ENCODE measurements at places on chromosomes 11 and 22.

- DNase-seq: no peak
Measured at GRCh38 chr11:44954051-44954906, 3.6 kb upstream of the TP53I11 start.

DNA sequence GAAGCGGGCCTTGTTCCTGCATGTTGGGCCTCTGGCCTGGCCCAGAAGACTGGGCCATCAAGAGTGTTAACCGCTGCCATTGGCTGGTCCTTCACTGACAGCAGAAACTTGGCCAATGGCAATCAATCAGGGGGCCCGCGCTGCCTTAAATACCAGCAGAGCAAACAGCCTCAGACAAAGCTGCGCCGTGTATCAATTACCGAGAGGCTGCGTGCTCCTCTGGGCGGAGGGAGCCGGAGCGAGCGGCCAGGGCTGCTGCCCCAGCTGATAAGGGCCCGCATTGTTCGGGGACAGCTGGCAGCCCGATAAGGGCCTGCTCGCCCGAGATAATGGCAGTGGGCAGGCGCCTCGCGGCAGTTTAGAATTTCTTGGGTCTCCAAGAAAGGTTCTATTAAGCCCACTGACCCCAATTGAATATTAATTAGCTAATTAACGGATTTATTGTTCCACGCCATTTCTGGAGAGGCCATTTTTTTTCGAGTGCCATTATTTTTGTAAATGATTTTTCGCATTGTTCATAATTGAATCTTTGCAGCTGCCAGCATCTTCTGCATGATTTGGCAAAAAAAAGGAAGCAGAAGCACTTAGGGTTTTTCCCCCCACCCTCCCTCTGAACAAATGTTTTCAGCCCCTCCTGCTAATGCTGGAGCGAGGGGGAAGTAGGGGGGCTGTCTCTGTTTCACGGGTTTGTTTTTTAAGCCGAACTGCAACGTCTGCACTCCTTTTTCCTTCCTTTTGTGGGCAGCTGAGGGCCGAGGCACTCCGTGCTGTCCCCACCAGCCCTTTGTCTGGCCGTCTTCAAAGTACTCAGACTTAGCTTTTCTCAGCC lies 37.6 kb upstream of the RIC3 start:
- no peak for DNase-seq

GRCh38 chr11:65083134-65083833 lies 556 bp downstream of the CDCA5 start:
- no peak for DNase-seq

GRCh38 chr11:11464555-11464954 lies 111.5 kb upstream of the CSNK2A3 start:
- no peak for DNase-seq

DNA sequence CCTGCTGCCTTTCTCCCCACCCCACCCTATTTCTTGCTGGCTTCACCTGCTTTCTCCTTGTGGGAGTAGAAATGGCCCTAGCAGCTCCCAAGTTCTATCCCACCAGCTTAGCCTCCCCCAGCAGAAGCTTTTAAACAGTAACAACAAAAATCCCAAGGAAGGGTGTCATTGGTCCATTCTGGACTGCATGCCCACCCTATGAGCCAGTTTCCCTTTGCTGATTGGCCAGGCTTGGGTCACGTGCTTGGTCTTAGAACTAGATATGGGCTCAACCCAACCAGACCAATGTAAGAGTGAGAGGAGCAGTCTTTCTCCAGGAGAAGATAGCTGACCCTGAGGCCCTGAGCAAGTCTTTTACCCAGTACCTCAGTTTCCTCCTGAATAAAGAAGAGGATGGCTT lies 2.3 kb downstream of the MTFP1 start:
- no peak for DNase-seq

GRCh38 chr22:16915701-16916100 lies 90.5 kb upstream of the XKR3 start:
- no peak for DNase-seq

DNA sequence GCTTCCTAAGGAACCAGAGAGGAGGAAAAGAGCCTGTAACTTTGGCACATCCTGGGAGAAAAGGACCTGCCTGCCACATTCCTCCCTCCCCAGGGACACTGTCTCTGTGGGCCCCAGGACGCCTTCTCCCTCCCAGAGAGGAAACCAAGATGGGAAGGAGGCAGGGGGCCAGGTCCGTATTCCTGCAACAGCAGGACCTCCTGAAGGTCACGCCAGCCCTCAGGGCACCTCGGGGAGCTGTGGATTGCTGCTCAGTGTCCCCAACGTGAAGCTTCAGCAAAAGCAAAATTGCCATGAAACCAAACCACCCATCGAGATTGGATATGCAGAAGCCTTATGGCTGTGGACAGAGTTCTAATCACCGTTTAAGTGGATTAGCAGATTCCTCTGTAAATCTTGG lies 86.7 kb downstream of the ARHGAP8 start:
- no peak for DNase-seq

GRCh38 chr11:34165786-34166555 lies 60.5 kb downstream of the NAT10 start:
- DNase-seq: no peak

DNA sequence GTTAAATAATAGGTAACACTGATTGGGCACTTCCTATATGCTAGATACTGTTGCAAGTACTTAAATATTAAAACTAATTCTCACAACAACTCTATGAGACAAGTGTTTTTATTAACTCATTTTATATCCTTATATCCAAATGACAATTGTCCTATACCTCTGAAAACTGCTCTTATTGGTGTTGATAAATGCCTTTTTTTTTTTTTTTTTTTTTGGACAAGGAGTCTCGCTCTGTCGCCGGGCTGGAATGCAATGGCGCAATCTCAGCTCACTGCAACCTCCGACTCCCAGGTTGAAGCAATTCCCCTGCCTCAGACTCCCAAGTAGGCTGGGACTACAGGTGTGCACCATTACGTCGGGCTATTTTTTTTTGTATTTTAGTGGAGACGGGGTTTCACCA lies 41.6 kb downstream of the MRTFA start:
- DNase-seq: no peak

GRCh38 chr11:72735495-72736027 lies 16.6 kb downstream of the ARAP1 start:
- no peak for DNase-seq

- peak; percentile 67 for DNase-seq
Measured at GRCh38 chr11:78940500-78941225, 366.0 kb upstream of the NARS2 start.

DNA sequence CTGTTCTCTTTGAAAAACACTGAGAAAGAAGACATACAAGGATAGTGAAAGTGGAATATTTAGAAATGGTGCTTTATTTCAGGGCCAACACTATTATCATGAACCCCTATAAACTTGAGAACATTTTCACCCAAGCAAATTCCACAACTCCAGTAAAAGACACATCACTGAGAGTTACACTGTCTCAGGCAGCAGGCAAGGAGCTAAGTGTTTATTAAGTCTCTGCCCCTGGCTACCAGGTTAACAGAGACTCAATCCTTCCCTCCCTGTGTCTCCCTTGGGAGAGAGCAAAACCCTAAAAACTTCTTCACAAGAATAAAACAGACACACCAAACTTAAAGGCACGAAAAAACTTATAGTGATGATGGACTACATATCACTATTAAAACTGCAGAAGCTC lies 18.5 kb downstream of the MPPED2 start:
- no peak for DNase-seq

DNA sequence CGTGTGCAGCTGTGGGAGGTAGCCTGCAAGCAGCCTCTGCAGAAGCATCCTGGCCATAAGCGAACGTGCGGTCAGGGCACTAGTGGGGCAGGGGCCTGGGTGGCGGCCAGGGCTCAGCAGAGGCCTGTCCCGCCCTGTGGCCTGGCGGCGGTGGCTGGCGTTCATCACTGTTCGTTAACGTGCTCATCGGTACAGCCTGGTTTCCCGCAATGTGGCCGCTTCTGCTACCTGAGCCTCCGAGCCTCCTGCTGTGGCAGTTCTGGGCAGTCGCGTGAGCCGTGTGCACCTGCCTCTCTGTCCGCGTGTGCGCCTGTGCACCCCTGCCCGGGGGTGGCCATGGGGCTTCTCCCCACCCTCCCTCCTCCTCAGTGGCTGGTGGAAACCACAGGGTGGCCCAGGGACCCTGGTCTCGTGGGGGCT lies 117.9 kb downstream of the KCNQ1OT1 start:
- DNase-seq: peak; percentile 15

DNA sequence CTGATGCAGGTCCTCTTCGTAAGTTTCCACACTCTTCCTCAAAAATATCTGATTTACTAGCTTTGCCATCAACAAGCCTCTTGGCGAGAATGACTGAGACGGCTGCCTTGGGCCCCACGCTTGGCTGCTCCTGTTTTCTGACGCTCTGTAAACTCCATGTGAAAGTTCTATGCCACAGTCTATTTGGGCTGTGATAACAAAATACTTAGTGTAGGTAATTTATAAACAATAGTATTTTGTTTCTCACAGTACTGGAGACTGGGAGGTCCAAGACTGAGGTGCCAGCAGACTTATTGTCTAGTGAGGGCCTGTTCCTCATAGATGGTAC lies 123.2 kb upstream of the SORL1-AS1 start:
- no peak for DNase-seq

GRCh38 chr11:132217856-132218255 lies 847.4 kb downstream of the NTM start:
- no peak for DNase-seq

- DNase-seq: no peak
Measured at GRCh38 chr11:123822032-123822431, 15.9 kb upstream of the OR6M1 start.

DNA sequence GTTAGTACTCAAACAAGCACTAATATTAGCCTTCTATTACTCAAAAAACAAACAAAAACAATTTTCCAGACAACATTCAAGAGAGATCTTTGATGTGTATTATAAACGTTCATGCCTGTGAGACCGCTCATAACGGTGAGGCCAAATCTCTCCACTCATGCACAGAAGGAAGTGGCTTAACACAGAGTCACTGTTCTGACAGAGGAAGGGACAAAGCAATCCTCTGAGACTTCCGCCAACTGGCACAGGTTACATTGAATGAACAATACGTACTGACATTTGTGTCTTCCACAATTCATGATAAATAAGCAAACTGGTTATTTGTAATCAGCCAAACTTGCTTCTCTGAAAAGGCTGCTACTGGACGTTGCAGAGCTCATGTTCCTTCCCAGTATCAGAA lies 30.5 kb downstream of the CHKA start:
- no peak for DNase-seq

- DNase-seq: peak; percentile 49
Measured at GRCh38 chr11:68956142-68956541, 24.6 kb downstream of the MRGPRD start.

- DNase-seq: no peak
Measured at GRCh38 chr11:12592283-12592682, 81.9 kb upstream of the TEAD1 start.

- no peak for DNase-seq
Measured at GRCh38 chr22:46748908-46749675, 11.0 kb upstream of the CERK start.

GRCh38 chr11:106463796-106464201 lies 386.3 kb downstream of the AASDHPPT start:
- no peak for DNase-seq

- DNase-seq: no peak
Measured at GRCh38 chr11:134751031-134751585, 339.1 kb upstream of the B3GAT1 start.

DNA sequence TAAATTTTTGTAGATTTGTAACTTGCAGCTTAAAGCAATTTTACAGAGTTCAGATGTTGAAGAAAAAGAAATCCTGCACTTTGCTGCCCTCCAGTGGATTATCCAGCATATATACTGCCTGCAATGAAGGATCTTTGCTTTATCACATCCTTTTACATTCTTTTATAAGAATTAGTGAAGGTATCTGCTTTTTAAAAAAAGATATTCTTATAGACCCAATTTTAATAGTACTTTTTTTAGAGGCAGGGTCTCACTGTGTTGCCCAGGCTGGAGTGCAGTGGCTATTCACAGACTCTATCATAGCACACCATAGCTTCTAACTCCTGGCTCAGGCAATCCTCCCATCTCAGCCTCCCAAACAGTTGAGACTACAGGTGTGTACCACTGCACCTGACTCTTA lies 60.7 kb downstream of the TTC17 start:
- DNase-seq: no peak

DNA sequence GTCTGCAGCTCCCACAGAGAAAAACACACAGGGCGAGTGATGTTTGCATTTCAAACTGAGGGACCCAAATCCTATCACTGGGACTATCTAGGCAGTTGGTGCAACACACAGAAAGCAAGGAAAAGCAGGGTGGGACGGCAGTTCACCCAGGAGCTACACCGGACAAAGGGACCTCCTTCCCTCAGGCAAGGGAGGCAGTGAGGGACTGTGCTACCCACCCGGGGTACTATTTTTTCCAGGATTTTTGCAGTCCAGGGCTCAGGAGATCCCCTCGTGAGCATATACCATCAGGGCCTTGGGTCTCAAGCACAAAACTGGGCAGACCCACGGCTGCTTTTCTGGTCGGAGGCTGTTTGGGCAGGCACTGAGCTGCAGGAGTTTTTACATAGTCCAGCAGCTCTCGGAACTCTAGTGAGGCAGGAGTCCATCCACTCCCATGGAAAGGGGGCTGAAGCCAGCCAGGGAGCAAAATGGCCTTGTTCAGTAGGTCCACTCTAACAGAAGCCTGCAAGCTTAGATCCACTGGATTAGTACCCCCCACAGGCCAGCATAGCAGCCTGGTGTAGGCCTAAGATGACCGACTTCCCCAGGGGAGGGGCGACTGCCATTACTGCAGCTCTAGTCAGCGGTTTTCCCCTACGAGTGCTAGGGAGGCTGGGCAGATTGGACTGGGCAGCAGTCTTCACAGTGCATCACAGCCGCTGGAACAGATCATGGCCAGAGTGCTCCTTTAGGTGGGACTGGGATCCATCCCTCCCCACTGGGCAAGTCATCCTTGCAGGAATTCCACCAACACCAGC lies 28.2 kb downstream of the CARD18 start:
- peak; percentile 8 for DNase-seq
